ENCODE measurements at places on chromosomes 16 and 17.
A peak's percentile ranks its signal among the peaks of the same experiment; 100 is the strongest.

- DNase-seq, result no peak
Observed at GRCh38 chr16:84893849-84894599, 74.2 kb downstream of the CRISPLD2 start.

GRCh38 chr16:85622683-85623082, 9.6 kb downstream of the GSE1 start:
- DNase-seq, result no peak

GRCh38 chr16:77946823-77947222, 75.5 kb upstream of the CLEC3A start:
- DNase-seq, result no peak

GRCh38 chr17:27540318-27541101, 84.3 kb downstream of the KSR1 start:
- DNase-seq, result no peak

- no peak for DNase-seq
Observed at GRCh38 chr17:9931144-9931741, 26.2 kb upstream of the RCVRN start.

- DNase-seq, result peak; percentile 74
Observed at GRCh38 chr16:46658925-46659324, 30.1 kb downstream of the VPS35 start.

DNA sequence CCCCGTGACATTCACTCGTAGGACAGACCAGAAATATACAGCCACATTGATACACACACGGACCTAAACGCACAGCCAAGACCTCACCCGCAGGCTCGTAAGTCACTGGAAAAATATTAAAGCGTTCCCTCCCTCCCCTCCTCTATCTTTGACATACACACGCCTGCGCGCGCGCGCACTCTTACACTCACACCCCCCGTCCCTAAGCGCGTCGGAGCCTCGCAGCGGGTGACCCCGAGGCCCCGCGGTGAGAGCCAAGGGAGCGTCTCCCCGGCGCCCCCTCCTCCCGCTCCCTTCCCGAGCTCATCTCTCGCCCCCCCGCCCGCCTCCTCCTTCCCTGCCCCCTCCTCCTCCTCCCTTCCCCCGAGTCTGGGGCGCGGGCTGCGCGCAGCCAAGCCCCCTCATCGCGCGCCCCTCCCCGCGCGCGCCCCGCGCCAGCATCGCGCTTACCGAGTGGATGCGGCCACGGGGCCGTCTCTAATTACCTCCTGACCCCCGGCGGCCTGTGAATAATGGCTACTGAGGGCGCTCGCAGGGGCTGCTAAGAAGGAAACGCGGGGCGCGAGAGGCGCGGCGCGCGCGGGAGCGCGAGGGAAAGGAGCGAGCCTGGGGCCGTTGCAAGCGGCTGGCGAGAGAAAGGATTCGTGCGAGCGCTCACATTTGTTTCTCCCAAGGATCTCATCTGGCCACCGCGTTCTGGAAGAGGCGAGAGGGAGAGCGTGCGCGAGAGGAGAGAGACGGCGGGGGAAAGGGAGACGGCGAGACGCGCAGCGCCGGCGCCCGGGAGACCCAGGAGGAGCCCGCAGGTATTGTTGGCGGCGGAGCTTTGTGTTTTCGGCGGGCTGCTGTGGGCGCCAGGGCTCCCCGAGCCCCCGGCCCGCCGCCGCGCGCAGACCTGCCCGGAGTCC, 42.4 kb downstream of the RAI1 start:
- DNase-seq, result no peak

GRCh38 chr16:35305476-35305875, 1846.1 kb downstream of the TP53TG3F start:
- DNase-seq, result no peak

- no peak for DNase-seq
Observed at GRCh38 chr17:58335061-58335731, 6.6 kb upstream of the TSPOAP1 start.

DNA sequence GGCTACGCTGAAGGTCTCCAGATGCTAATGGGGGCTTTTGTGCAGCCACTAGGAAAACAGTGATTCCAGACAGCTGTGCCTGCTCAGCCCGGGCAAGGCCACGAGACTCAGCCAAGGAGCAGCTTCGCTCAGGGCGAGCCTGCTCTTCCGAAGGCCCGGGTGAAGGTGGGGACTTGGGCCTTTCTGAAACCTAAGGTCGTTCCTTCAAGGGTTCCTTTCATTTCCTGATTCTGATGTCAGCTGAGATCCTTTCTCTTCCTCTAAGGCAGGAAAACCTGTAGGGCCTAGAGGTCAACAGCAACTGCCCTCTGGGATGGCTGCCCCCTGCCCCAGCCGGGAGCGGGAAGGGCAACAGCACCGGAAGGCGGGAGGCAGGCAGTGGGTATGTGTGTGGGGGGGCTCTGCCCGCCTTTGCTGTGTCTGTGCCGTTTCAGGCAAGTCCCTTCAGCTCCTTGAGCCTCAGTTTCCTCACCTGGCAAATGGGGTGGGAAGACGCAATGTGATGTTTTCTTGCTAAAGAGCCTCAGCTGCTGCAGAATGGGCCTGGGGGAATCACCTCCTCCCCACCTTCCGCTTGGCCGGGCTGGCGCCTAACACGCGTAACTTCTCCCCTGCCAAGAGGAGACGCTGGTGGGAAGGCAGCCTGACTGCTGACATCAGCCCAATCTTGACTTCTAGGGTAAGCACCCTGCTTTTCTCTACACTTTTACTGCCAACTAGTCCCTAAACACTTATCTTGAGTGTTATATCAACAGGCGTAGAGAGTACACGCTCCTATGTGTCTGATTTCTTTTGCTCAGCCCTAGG, 32.8 kb downstream of the IRF8 start:
- DNase-seq, result no peak

DNA sequence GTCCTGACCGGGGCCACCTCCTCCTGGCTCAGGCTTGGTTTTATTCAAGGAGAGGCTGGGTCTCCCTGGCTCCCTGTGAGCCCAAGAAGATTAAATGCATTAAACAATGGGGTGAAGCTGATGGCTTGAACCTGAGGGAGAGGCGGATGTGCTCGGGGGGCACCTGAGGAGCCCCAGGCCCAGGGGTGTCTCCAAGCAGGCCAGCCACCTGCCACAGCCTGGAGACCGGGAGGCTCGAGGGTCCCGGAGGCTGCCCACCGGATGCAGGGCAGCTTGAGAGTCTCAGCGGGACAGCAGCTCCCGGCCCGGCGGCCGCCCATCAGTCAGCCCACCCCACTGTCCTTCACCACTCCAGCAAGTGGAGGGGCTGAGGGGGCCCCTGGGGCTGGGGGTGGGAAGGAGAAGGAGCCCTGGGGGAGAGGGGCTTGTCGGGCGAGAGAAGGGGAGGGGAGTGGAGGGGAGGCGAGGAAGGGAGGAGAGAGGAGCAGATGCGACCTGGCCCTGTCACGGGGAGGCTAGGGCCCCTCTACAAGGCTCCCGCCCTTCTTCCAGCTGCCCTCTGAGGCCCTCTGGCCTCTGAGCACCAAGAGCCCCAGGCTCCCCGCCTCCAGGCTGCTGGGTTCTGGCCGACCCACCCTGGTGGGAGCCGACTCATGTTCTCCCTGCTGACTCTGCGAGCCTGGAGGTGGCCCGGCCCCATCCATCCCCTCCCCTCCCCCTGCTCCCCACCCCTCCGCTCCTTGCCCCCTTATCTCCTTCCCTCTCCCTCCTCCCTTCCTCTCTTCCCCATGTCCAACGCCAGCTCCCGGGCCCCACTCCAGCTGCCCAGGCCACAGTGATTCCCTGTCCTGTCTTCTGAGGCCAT, 13.2 kb downstream of the CD7 start:
- no peak for DNase-seq
